ENCODE measurements at places on chromosomes 3 and 15. TPM values are rescaled to one million over a fixed set of nuclear protein-coding genes. Genes with fewer than 3 reads are reported as not detected.

GRCh38 chr3:25727316-25727715 lies 55.9 kb downstream of the NGLY1 start:
- H3K4me1 ChIP-seq: no peaks in the 10 kb centered on the region
- no peaks in the 10 kb centered on the region for H3K27me3 ChIP-seq
- no peak overlapping the region for H3K27ac ChIP-seq
- H3K36me3 ChIP-seq: no peaks in the 10 kb centered on the region
- no peak for DNase-seq
- no peak overlapping the region for H3K4me3 ChIP-seq

DNA sequence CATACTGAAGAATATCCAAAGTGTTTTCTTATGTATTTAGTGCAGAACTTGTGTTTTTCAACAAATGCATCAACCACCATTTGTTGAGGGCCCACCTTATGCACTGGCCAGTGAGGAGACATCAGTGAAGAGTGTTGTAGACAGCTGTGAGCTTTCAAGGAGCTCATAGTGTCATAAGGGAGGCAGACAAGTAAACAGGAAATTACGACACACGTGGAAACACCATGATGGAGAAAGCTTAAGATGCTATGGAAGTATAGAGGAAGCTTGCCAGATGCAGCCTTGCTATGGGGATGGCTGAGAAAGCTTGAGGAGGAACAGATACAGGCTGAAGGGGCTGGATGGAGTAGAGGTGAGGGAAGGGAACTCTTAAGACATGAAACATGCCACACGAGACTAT lies 50.8 kb upstream of the PSMD6 start:
- H3K4me3 ChIP-seq: no peak overlapping the region
- H3K36me3 ChIP-seq: no peaks in the 10 kb centered on the region
- peak; percentile 16 for DNase-seq
- H3K27me3 ChIP-seq: no peaks in the 10 kb centered on the region

DNA sequence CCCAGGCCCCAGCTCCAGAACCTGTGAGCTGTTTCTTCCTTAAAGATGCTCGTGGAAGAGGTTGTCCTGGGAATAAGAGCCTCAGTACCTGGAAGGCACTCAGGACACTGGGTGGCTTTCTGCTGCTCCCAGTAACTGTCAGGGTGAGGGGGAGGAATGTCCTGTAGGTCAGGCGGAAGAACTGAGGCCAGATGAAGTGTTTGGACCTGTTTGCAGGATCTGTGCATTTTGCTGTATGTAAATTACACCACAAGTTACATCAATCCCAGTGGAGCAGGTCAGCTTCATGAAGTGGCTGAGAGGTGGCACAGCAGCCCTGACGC lies 27.1 kb downstream of the HDAC11 start:
- no peak for DNase-seq
- no peak overlapping the region for H3K4me3 ChIP-seq
- H3K36me3 ChIP-seq: no peaks in the 10 kb centered on the region
- H3K27ac ChIP-seq: peak overlapping the region; percentile 39
- H3K27me3 ChIP-seq: no peaks in the 10 kb centered on the region

DNA sequence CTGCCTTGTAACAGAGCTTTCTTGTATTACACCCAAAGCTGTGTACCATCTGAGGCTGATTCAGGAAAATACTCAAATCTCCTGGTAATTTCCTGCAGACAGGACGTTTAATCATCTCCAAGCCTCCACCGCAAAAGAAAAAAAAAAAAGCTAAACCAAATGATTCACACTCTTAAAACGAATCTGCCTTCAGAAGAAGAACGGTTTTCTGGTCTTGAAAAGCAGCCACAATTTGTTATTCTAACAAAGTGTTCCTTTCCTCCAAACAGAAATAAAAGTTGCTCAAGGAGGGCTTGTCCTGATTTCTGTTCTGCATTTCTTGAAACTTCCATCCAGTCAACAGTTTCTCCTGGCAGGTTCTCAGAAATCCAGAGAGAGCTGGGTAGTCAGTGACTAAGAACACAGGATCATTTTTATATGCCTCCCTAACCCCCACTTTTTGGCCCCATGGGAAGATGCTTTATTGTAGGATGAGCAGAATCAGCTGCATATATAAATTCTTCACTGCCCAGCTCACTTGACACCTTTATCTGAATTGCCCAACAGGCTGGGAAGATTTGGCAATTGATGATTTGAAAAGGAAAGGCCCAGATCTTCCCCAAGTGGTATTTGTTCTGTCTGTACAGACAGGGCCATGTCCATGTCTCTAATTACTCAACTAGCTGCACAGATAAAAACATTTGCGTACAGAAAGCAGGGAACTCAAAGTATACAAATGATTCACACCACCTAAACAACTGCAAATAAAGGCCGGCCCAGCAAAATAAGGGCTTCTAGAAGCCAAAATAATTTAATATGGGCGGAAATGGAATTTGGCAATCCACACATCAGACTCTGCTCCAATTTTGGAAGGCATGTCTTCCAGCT lies 41.0 kb upstream of the PRICKLE2 start:
- DNase-seq: peak; percentile 68
- H3K27me3 ChIP-seq: no peaks in the 10 kb centered on the region
- no peak overlapping the region for H3K4me3 ChIP-seq
- H3K4me1 ChIP-seq: peaks cover 31% of the 10 kb centered on the region

DNA sequence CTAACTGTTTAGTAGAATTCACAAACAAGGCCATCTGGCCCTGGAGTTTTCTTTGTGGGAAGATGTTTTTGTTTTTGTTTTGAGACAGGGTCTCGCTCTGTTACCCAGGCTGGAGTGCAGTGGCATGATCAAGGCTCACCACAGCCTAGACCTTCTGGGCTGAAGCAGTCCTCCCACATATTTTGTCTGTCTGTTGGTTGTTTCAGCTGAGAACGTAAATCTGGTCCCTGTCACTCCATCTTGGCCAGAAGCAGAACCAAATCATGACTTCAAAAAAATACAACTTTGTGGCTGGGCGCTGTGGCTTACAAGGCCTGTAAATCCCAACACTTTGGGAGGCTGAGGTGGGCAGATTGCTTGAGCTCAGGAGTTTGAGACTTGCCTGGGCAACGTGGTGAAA lies 27.1 kb downstream of the MRAS start:
- H3K27ac ChIP-seq: no peak overlapping the region
- no peak for DNase-seq
- H3K27me3 ChIP-seq: no peaks in the 10 kb centered on the region
- no peaks in the 10 kb centered on the region for H3K4me1 ChIP-seq
- no peak overlapping the region for H3K4me3 ChIP-seq

DNA sequence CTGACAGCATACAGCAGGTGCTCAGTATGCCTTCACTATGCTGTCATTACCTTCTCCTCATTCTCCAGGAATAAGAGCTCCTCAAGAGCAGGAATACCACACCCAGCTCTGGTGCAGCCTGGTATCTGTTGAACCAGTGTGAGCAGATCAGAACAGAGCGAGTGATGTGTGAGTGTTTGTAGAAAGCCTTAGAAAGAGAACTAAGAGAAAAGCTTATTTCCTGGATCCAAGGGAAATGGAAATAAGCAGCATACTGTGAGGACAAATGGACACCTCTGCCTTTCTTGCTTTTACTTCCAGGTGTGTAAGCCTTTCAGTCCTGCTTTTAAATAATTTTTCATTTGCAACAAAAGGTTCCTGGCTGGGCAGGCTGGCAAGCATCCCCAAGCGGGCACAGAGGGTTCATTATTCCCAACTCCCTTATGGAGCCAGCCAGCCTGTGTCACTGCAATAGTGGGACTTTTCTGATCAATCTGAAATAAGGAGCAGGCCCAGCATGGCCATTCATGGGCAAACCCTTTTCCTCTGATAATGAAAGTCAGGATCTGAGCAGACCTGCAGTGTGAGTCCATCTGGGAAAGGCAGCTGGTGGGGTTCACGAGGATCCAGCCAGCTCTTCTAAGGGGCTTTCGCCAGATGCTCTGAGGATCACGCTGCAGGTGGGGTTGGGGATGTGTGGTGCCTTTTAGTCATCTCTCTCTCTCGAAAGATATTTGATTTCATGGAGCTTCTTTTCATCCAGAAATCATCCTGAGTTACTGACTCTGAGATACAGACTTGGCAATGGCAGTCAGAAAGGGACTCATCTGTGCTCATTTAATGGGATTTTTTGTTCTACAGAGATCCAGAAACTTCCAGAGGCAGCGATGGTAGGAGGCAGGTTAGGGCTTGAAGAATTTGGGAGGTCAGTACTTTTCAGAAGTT lies 594.9 kb upstream of the CFAP20DC start:
- H3K4me3 ChIP-seq: no peak overlapping the region
- no peak overlapping the region for H3K27ac ChIP-seq
- DNase-seq: no peak
- no peaks in the 10 kb centered on the region for H3K4me1 ChIP-seq
- no peaks in the 10 kb centered on the region for H3K36me3 ChIP-seq

- no peaks in the 10 kb centered on the region for H3K27me3 ChIP-seq
- H3K27ac ChIP-seq: no peak overlapping the region
- DNase-seq: no peak
- no peaks in the 10 kb centered on the region for H3K36me3 ChIP-seq
- no peak overlapping the region for H3K4me3 ChIP-seq
Measured at GRCh38 chr3:182108371-182108770, 396.6 kb downstream of the SOX2 start.

DNA sequence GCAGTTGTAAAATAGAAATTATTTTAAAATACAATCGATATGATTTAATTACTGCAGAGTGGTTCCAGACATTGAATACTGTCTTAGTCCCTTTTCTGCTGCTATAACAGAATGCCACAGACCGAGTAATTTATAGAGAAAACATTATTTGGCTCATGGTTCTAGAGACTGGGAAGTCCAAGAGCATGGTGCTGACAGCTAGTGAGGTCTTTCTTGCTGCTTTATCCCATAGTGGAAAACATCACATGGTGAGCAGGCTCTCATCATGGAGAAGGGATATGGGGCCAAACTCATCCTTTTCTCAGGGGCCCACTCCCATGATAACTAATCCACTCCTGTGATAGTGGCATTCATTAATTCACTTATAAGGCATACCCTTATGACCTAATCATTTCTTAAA lies 120.0 kb upstream of the TBL1XR1 start:
- DNase-seq: no peak
- H3K36me3 ChIP-seq: no peaks in the 10 kb centered on the region
- H3K4me1 ChIP-seq: peaks cover 10% of the 10 kb centered on the region
- H3K4me3 ChIP-seq: no peak overlapping the region
- H3K27ac ChIP-seq: no peak overlapping the region

DNA sequence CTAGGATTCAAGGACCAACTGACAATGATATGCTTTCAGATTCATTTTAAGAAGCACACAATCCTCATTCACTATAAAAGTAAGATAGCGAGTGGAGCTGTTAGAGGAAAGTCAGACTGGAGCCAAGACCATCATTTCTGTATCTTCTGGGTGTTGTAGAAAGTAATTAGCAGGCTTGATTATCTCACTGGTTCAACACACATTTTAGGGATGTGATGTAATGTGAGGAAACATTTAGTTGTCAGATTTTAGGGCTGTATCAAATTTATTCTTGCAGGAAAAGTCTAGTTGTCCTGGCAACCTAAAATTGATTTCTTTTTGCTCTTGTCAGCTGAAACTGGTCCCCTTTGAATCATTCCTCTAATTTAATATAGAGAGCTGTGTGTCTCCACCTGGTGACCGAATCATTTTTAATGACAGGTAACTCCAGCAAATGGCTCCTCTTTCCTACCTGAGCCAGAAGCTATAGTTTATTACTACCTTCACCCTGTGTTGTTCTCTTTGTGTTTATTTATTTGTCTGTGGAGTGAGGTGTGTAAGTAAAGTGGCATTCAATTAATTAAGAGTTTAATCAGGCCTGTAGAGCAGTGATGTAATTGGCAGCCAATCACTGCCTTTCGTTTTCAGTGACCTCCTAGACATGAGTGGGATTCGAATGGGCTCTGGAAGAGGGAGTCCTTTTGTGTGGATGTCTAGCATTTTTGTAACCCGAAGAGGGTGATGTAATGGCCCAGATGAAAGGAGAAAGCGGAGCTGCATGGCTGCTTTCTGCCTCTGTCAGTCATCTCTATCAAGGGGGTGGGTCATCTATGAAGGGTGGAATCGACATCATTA lies 125.8 kb downstream of the LPP start:
- no peak for DNase-seq
- no peaks in the 10 kb centered on the region for H3K27me3 ChIP-seq
- H3K36me3 ChIP-seq: no peaks in the 10 kb centered on the region
- H3K4me1 ChIP-seq: peaks cover 16% of the 10 kb centered on the region
- H3K4me3 ChIP-seq: no peak overlapping the region
- no peak overlapping the region for H3K27ac ChIP-seq

DNA sequence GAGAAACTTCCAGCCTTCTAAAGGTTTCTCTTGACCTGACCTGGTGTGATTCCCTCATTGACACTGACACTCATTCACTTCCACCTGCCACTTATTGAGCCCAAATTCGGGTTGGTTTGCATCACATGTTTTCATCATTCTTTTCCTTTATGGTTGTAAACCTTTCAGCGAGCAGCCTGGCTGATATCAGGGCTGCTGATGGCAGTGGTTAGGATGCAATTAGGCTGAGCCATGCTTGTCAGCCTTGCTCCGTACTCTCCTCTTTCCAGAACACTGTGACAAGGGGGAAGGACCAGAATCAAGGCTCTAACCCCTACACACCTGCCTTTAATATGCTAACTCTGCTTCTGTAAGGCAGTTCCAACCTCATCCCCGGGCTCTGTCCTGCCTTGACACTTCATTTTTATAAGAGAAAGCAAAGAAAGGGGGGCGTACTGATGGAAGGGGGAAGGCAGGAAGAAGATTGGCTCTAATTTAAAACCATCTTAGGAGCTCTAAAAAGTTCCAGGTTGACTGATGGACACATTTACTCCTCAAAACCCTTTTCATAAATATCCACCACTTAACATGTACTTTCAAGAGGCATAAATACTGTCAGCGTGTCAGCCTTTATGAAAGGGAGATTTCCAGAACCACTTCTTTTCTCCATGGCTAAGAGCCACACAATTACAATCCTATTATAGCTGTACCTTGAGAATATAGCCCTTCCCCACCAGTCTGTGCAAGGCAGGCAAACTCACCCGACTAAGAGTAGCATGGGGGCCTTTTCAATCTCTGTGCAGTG lies 5.7 kb downstream of the NMNAT3 start:
- H3K27ac ChIP-seq: no peak overlapping the region
- H3K4me3 ChIP-seq: no peak overlapping the region
- no peak for DNase-seq
- no peaks in the 10 kb centered on the region for H3K27me3 ChIP-seq

- no peaks in the 10 kb centered on the region for H3K27me3 ChIP-seq
- H3K36me3 ChIP-seq: no peaks in the 10 kb centered on the region
- peak overlapping the region; percentile 88 for H3K27ac ChIP-seq
- DNase-seq: peak; percentile 92
Measured at GRCh38 chr3:29335438-29335837, 54.6 kb downstream of the RBMS3 start.

GRCh38 chr15:74200412-74200815 lies 2.2 kb downstream of the STRA6 start:
- DNase-seq: peak; percentile 52
- H3K36me3 ChIP-seq: no peaks in the 10 kb centered on the region
- peak overlapping the region; percentile 79 for H3K27ac ChIP-seq
- H3K4me1 ChIP-seq: peaks cover 60% of the 10 kb centered on the region
- no peaks in the 10 kb centered on the region for H3K27me3 ChIP-seq
- H3K4me3 ChIP-seq: no peak overlapping the region

- no peaks in the 10 kb centered on the region for H3K36me3 ChIP-seq
- no peak overlapping the region for H3K27ac ChIP-seq
- DNase-seq: no peak
- H3K4me3 ChIP-seq: no peak overlapping the region
- no peaks in the 10 kb centered on the region for H3K4me1 ChIP-seq
- H3K27me3 ChIP-seq: no peaks in the 10 kb centered on the region
Measured at GRCh38 chr3:182892226-182892625, 88.1 kb downstream of the DCUN1D1 start.

The AMT gene
- polyA plus RNA-seq: 32.7 TPM

The NMNAT3 gene
- polyA plus RNA-seq: 7.2 TPM

The TLR9 gene
- polyA plus RNA-seq: not detected

The VIPR1 gene
- polyA plus RNA-seq: 17.3 TPM

The LSAMP gene
- 16.6 TPM for polyA plus RNA-seq

The SERPINI2 gene
- polyA plus RNA-seq: not detected

The COX5A gene
- 449 TPM for polyA plus RNA-seq
